Activated CD8-positive, alpha-beta memory T cell treated with anti-CD3 and anti-CD28 coated beads for 24 hours (primary cell): ENCODE measurements at places on chromosomes 3 and 15.
A peak's percentile ranks its signal among the peaks of the same experiment; 100 is the strongest.

GRCh38 chr3:122577409-122578031 lies at the start of gene PARP15:
Gene PARP15 (plus strand): TSS chr3:122577650. CDS start chr3:122577668, 18 bp downstream.
- DNase-seq, result peak; percentile 80

DNA sequence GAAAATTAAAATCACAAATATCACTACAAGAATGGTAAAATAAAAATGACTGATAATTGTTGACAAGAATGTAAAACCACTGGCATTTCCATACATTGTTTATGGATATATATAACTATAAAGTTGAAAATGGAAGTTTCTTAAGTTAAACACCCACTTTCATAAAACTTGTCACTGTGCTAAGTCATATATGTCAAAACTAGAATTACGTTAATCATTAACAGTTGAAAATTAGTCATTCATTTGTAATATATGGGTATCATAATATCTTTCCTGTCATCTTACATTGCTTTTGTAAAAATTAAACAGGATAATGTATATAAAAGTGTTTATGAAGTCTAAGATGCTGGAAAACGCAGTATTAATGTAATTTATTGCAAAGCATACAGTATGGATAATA lies 1398.6 kb upstream of the ALCAM start:
- DNase-seq, result no peak

DNA sequence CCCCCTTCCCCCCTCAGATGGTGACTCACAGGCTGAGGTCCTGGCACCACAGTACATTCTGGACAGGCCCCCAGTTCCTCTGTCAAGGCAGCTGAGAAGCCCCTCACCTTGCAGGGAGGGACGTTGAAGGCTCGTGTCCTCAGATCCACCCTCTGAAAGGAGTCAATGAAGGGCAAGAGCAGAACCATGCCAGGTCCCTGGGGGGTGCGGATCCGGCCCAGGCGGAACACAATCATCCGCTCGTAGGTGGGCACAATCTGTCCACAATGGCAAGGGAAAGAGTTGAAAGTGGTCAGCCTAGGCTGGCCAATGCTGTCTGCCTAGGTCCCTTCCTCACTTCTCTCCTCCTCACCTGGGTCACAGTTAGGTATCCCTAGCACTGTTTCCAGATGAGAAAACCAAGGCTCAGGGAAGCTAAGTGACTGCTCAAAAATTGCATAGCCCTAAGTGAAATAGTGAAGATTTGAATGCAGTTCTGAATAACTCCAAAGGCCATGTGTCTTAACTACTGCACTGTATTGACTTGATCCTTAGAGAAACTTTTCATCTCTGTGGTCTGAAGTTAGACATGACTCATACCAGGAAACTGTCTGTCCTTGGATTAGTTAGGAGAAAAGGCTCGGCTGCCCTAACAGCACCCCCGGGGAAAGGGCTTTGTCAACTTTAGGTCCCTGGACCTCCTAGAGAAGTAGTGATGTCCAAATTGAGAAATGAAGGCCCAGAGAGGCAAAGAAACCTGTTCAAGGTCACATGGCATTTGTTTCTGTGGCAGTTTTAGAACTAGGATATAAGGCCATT lies 2.9 kb downstream of the STOML1 start:
- DNase-seq, result no peak

GRCh38 chr3:36965440-36965839 lies 20.6 kb upstream of the TRANK1 start:
- no peak for DNase-seq

DNA sequence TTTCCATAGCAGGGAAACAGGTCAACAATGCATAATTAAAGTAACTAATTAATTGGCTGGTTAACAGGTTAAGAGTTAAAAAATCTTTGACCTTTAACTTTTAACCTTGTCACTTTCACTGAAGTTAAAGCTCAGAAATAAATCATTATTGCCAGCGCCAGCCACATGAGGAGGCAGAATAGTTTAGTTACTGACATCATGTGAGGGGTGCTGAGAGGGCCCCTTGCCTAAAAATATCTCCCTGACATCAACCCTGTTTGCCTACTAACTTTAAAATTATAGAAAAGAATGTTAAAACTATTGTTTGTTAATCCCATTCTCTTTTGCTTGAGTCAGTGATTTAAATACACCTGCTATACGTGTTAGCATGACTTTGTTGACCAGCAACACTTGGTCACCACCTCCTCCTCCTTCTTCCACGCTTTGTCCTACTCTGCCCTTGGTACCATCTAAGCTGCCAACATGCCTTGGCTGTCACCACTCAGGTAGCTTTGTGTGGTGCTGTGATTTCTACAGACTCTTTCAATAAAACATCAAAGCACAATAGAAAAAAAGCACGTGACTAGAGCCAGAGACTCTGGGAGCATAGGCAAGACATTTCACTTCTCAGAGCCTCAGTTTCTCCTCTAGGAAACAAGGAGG lies 2.7 kb downstream of the FBXO40 start:
- no peak for DNase-seq

DNA sequence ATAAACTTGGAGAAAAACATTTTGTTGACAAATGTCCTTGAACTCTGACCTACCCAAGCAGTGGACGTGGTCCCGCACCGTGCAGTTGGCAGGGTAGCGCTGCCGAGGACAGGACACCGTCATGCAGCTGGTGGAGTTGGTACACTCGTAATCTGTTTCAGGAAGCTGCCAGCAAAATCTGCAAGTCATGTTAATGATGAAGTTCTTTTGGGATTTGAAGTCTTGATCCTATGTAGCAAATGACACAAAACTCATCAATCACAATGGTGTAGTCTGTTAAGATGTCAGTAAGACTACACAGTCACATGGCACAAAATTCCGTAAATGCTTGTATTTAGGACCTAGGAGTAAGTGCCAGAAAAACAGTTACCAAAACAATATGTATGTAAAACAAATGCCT lies 5.5 kb downstream of the TM2D3 start:
- DNase-seq, result no peak

- DNase-seq, result no peak
Measured at GRCh38 chr15:63904042-63904441, 70.3 kb upstream of the HERC1 start.

DNA sequence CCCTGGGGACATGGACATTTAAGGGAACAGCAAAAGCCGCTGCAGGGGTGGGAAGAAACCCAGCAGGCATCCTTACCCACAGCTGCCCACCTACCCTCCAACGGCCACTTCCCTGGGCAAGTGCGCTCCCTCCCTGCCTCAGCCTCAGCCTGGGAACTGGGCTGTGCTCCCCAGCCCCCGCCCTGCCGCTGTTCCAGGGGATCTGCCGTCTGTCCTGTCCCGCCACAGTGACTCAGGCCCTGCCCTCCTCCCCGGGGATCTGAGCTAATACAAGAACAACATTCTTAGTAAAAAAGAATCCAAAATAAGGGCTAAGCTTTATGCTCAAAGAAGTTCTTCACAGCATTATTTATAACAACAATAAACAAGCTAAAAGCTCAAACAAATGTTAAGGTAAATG lies 7.4 kb upstream of the IQSEC1 start:
- no peak for DNase-seq

- DNase-seq, result no peak
Measured at GRCh38 chr3:46932455-46933225, 43.9 kb downstream of the CCDC12 start.

DNA sequence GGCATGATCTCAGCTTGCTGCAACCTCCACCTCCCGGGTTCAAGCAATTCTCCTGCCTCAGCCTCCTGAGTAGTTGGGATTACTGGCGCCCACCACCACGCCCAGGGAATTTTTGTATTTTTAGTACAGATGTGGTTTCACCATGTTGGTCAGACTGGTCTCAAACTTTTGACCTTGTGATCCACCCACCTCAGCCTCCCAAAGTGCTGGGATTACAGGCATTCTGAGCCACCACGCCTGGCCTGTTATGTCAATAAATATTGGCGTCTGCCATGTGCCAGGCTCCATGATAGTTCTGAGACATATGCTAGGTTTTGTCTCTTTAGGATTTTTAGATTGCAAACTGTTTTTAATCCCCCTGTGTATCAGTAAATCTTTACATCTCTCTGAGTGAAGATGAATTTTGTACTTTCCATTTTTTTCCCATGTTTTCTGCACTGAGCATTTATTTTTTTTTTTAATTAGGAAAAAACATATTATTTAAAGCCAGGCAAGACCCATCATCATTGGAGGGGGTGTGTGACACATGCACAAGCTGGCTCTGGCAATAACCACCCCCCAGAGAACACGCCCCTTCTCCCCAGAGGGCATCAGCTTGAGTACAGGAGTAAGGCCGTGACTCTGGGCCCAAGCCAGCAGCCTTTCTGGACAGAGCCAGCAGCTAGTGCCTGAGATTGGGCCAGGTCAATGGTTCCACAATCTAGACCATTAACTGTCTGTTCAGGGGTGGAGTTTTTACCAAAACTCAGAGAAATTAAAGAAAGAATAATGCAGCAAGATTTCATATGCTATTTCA lies 51.0 kb upstream of the ATP1B3 start:
- DNase-seq, result no peak

DNA sequence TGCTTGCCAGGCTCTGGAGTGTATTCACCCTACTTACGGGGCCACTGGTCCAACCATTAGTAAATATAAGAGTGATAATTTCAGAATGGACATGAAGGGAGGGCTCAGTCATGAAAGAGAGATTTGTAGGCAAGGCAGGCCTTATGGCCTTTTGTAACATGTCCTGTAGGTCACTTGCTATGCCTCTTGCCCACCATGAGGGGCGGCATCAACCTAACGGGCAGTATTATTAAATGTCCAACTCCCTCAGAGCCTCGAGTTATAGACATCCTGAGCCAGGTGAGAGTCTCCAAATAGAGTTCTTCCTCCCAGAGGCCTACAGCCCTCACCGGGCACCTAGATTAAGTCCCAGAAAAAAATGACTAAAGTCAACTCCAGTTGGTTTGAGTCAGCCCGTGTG lies 30.2 kb downstream of the ONECUT1 start:
- no peak for DNase-seq

- DNase-seq, result no peak
Measured at GRCh38 chr3:14829811-14830210, 11.0 kb downstream of the FGD5 start.

GRCh38 chr15:67746022-67746421 lies 79.3 kb upstream of the SKOR1 start:
- no peak for DNase-seq

DNA sequence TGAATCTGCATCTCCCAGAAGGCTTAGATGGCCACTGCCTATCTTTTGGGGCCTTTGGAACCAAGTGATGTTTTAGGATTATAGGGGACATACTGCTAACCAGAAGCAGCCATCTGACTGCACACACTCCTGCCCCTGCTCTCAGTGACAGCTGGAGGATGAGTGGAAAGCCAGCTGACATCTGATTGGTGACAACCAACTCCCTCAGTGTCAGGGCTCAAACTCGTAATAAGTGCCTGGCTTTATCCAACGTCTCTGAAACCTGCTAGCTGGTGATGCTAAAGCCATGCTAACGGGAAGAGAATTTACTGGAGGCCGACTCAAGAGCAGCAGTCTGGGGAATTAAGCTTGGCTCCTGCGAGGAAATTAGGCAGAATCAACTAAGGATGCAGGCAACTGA lies 35.1 kb downstream of the KY start:
- no peak for DNase-seq

- DNase-seq, result peak; percentile 99
Measured at GRCh38 chr15:41827880-41828806, at the start of gene JMJD7. Gene JMJD7 (plus strand): TSS chr15:41828092. CDS start chr15:41828125, 33 bp downstream.

DNA sequence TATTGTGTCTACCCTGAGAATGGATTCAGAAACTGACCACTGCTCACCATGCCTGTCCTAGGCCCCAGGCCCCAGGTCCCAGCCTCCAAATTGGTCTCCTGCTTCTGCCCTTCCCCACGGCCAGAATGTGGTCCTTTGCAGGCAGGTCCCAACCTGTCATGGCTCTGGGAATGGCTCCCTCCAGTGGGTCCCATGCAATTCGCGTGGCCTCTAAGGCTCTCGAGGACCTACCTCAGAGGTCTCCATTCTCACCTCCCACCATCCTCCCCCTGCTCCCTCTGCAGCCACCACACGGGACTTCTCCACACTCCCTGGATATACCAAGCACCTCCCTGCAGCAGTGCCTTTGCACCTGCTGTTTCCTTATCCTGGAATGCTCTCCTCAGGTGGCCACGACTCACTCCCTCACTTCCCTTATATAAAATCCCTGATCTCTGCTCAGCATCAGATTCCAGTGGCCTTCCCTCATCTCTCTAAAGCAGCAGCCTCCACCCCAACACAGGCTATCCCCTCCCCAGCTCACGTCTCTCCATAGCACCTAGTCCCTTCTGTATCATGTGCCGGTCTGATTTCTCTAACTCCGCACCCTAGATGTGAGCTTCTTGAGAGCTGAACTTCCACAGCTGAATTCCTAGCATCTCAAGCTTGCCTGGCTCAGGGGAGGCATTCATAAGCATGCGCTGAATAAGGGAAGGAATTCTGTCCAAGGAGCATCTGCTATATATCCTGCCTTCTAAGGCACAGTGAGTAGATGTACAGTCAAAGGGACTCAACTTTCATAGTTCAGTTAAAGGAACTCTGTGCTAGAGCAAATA lies 56.9 kb downstream of the ARRDC4 start:
- no peak for DNase-seq

DNA sequence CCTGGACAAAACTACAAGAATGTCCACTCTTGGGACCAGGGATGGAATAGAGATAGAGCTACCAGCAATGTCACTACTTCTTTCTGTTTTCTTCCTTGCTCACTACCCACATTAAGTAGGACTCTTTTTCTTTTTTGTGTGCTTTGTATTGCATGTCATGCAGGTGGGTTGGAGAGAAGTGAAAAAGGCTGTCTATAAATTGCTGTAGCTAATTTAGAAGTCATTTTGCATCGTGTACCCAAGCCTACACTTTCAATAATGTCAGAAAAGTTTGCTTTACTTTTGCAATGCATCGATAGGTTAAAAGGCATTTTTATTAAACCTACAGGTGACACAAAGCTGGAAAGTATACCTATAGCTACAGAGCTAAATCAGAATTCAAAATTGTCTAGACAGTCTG lies 58.9 kb downstream of the GTF2E1 start:
- no peak for DNase-seq

- no peak for DNase-seq
Measured at GRCh38 chr3:17941766-17942165, 199.3 kb upstream of the TBC1D5 start.

DNA sequence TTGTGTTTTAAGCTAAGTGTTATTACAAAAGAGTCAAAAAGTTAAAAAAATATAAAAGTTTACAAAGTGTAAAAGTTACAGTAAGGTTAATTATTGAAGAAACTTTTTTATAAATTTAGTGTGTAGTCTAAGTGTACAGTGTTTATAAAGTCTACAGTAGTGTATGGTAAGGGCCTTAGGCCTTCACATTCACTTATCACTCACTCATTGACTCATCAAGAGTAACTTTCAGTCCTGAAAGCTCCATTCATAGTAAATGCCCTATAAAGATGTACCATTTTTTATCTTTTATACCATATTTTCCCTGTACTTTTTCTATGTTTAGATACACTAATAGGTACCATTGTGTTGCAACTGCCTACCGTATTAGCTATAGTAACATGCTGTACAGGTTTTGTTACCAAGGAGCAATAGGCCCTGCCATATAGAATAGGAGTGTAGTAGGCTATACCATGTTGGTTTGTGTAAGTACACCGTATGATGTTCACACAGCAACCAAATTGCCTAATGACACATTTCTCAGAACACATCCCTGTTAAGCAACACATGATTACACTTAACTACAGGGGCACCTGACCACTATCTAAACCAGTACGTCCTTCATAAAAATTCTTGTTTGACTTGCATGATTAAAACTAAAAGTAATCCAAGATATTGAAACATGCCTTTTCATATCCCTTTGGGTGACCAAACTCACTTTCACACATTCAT lies 17.2 kb downstream of the RAD18 start:
- DNase-seq, result no peak
